RPMI8226 (cell line): ENCODE measurements at places on chromosomes 3 and 15.

DNA sequence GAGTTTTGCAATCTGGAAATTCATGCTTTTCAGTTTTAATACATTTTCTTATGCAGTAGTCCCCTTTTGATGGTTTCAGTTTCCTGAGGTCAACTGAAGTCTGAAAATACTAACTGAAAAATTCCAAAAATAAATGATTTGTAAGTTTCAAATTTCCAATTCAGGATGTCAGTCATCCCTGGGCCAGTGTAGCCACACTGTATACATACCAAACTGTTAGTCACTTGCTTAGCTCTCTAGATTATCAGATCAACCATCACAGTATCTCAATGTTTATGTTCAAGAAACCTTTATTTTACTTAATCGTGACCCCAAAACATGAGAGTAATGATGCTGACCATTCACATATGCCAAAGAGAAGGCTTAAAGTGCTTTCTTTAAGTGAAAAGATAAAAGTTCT is 715.5 kb downstream of the GBE1 start:
- no peak for DNase-seq

DNA sequence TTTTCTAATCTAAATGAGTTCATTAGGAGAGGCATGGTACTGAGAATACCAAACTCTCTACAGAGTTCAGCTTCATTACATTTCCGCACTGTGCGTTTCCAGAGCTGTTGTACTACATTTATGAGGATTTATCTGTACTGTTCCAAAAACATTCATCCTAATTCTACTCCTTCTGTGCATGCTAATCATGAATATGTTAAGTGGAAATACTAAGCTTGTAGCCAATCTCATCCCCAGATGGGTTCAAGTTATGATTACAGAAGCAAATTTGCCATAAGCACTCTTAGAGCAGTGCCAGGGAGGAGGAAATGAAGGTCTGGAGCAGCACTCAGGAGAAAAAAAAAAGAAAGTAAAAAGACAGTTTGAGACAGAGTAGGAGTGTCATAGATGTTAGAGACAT is 544.3 kb downstream of the GBE1 start:
- DNase-seq: no peak

DNA sequence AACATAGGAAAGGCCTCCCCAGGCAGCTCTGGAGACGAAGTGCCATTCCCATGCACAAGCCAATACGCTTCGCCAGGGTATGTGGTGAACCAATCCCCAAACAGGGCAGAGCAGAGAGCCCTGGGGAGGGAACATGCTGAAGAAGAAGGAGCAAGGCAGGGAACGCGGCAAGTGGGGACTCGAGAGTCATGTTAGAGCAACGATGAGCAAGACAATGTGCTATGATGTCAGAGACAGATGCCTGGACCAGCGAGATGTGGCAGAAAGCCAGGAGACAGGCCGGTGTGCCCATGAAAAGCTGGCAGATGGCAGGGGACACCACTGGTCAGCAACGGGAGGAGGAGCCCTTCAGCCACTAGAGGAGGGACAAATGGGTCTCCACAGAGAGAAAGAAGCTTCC is 39.6 kb downstream of the NIPA2 start:
- DNase-seq: no peak

GRCh38 chr3:162082516-162082915 is 585.9 kb downstream of the OTOL1 start:
- DNase-seq: no peak

DNA sequence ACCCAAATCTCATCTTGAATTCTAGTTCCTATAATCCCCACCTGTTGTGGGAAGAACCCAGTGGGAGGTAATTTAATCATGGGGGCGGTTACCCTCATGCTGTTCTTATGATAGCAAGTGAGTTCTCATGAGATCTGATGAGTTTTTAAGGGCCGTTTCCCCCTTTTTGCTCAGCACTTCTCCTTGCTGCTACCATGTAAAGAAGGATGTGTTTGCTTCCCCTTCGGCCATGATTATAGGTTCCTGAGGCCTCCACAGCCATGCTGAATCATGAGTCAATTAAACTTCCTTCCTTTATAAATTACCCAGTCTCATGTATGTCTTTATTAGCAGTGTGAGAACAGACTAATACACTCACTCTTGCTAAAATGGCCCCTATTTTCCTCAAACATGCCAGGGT is 374.7 kb downstream of the TUSC7 start:
- DNase-seq: no peak

DNA sequence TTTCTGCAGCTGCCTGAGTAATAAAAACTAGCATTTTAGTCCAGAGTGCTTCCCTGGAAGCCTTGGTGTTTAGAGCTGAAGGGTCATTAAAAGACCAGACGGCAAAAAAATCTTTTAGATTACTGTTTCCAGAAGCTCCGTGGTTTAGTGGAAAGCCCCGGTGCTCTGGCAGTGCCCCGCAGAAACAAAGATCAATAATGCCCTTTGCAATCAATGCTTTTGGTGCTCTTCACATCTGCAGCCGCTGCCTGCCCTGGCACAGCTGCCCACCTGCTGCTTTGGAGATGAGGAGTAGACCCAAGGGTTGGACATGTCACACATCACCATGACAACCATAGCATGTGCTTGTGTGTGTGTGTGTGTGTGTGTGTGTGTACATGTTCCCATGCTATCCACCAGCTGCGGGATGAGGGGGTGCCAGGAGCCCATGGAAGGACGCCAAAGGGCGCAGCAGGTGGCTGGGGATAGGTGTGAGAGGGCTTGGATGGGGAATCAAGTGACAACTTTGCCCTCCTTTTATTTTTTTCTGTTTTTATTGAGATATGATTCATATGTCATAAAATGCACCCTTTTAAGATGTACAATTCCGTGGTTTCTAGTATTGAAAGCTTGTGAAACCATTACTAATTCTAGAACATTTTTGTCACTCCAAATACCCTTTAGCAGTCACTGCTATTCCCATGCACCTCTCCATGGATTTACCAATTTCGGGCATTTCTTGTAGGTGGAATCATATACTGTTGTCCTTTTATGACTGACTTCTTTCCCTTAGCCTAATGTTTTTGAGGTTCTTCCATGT is 75.7 kb upstream of the KLHL25 start:
- no peak for DNase-seq

DNA sequence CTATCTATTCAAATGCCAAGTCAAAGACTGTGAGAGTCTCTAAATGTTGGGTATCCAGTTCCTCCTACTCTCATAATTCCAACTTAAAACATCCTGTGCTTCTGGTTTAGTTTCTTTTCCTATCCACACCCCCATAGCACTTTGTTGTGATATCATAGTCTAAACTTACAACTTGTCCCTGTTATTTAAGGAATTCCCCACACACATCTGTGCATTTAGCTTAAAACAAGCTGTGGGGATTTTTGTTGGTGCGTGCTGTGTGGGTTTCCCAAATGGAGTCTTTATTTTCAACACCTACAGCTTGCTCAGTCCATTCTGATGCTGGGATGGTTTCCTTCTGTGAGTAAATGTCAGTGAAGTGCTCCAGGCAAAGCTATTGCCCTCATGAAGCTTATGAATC is 167.3 kb downstream of the GMNC start:
- no peak for DNase-seq

- no peak for DNase-seq
Observed at GRCh38 chr3:158731938-158732855, at the start of gene RARRES1. Gene RARRES1 (minus strand): TSS chr3:158732457. CDS start chr3:158732415, 42 bp downstream.

DNA sequence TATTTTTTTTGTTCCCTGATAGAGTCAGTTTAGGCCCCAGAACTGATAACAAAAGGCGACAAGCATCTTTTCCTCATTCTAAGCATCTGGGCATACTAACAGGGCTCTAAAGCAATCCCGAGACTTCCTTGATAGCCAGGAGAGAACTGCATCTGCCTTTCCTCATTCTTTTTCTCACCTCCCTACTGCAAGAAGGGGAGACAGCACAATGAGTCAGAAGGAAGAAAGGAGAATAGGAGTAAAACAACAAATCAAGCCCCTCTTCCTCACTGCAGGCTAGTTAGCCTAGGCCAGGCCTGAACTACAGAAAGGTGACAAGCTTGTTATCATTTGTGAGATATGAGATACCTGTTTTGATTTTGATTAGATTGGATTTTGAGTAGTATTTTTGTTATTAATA is 97.9 kb downstream of the NAALADL2 start:
- no peak for DNase-seq

- no peak for DNase-seq
Observed at GRCh38 chr15:52370010-52370409, 74.4 kb upstream of the MYO5C start.

GRCh38 chr15:27339138-27339537 is 368.2 kb downstream of the GABRG3 start:
- DNase-seq: no peak

- peak; percentile 30 for DNase-seq
Observed at GRCh38 chr3:155791190-155791589, 14.9 kb downstream of the C3orf33 start.

GRCh38 chr3:13188181-13188779 is 115.1 kb upstream of the IQSEC1 start:
- DNase-seq: no peak

GRCh38 chr3:161289174-161289573 is 68.1 kb downstream of the NMD3 start:
- no peak for DNase-seq

DNA sequence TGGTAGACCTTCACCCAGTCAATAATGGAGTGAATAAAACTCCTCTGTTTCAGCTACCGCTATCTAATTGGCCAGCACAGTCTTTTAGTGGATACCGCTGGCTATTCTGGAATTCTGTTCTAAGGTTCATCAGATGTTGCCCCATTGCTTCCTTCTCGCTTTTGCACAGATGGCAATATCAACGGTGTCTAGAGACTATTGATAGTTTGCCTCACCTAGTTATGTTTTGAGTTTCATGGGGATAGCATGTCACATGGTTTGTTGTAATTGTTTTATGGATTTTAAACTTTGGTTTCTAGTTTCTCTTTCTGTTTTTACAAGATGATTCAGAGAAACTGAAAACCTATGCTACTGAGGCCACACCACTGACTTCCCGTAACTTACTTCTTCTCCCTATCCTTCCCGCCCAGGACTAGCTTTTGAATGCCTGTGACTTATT is 2.0 kb downstream of the XRN1 start:
- DNase-seq: peak; percentile 36

DNA sequence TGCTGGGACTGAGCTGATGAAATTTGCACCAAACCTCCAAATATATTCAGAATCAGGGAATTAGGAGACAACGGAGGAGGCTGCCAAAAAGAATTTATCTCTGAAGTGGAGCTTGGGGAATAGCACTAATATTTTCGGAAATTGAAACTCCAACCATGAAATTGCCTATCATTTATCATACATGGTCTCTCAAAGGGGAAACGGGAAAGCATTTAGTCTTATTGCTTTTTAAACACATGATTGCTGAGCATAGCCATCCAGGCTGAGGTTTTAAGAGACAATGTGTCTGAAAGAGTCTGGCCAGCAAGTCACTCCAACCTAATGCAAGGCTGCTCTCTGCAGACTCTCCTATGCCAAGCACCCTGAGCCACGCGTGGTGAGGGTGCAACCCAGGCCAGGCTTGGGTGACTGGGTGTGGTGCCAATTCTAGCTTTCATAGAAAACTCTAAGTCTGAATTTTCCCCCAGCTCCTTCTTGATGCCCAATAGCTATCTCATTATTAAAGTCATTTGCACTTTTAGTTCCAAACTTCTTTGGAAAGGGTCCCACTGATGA is 200.2 kb downstream of the RPLP1 start:
- peak; percentile 55 for DNase-seq

- DNase-seq: no peak
Observed at GRCh38 chr3:9147215-9147895, 102.1 kb downstream of the SRGAP3 start.

DNA sequence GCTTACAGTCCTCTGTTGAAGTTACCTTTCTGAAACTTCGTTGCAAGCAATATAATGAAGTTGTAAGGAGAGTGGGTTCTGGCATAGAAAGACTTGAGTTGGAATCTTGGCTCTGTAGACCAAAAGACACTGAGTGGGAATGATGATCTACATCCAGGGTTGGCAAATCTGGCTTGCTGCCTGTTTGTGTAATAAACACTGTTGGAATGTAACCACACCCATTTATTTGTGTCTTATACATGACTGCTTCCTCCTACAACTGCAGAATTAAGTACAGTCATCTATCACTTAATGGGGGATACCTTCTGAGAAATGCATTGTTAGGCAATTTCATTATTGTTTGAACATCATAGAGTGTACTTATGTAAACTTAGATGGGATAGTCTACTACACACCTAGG is 178.4 kb upstream of the SUCLG2 start:
- no peak for DNase-seq

GRCh38 chr3:139098391-139098790 is 53.7 kb upstream of the PRR23C start:
- DNase-seq: no peak

DNA sequence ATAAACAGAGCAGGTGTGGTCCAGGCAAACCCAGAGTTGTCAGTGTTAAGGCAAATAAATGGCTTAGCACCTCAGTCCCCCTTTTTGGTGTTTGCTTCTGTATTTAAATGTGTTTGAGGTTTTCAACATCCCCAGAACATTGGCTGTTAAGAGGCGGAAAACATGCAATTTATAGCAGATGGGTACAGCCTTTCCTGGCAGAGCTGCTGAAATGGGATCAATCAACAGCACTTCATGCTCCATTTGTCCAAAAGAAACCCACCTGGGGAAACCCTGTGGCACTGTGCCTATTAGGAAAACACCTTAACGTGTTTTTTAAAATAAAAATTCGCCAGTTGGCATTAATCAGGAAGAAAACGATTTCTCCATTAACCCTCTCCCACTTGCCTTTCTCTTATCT is 135.4 kb downstream of the MCTP2 start:
- no peak for DNase-seq
